ENCODE measurements at places on chromosomes 6 and 20.

- DNase-seq: peak; percentile 37
These were observed at the start of gene BFSP1 for GRCh38 chr20:17530716-17531664. TSS of gene BFSP1 (minus strand) at chr20:17531379. CDS start at chr20:17531329, 50 bp downstream.

- DNase-seq: no peak
These were observed 131.6 kb downstream of the DLL1 start for GRCh38 chr6:170159022-170159965.

DNA sequence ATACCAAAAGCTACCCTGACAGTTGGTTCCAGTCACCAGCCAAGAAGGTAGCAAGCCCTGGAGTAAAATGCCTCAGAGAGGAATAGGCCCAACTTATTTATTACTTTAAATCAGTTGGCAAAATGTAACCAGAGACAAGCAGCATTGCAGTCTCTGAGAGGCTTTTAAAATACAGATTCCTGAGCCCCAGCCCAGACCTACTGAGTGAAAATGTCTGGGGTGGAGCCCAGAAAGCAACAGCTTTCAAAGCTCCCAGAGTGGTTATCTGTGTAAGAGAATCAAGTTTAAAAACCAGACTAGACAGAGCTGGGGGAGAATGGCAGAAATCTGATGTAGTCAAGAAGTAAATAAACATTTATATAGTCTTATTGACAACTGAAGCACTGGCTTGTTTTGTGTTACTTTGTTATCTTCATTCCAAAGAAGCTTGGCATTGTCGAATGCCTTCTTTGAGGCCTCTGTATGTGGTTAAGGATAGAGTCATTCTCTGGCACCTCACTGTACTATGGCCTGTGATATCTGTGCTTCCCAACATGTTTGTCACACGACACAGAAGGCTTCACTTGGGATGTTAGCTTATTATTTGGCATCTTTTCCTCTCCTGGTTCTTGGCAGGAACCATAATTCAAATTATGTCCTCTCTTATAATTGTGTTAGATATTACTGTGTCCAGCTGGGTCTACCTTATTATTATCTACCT, 313.5 kb downstream of the SLC35F1 start:
- no peak for DNase-seq

DNA sequence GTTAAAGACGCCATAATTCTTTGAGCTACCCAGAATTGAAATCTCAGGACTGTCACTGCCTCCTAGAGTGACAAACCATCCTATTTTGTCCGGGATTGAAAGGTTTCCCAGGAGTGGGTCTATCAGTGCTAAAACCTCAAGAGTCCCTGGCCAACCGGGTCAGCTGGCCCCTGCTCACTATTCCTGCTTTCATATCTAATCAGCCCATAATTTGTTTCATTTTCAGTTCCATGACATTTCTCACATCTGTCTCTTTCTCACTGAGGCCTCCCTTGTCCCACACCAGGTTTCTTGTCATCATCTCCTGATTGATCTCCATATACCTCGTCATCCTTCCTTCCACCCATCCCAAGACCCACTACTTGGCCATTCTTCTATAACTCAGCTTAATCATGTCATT, 98.2 kb downstream of the SLC35B3 start:
- no peak for DNase-seq

- DNase-seq: peak; percentile 44
These were observed 27.6 kb upstream of the SRF start for GRCh38 chr6:43143235-43144128.

GRCh38 chr6:13030396-13030795, 297.9 kb downstream of the TBC1D7 start:
- DNase-seq: no peak

- DNase-seq: no peak
These were observed 24.6 kb upstream of the ID4 start for GRCh38 chr6:19812512-19813119.

GRCh38 chr6:96059586-96059985, 43.8 kb downstream of the FUT9 start:
- DNase-seq: no peak

GRCh38 chr6:56790414-56790813, 147.7 kb upstream of the DST start:
- no peak for DNase-seq

GRCh38 chr20:31523361-31524283, 9.4 kb downstream of the HM13 start:
- DNase-seq: no peak

GRCh38 chr20:46148313-46149208, 30.4 kb downstream of the CD40 start:
- DNase-seq: no peak

DNA sequence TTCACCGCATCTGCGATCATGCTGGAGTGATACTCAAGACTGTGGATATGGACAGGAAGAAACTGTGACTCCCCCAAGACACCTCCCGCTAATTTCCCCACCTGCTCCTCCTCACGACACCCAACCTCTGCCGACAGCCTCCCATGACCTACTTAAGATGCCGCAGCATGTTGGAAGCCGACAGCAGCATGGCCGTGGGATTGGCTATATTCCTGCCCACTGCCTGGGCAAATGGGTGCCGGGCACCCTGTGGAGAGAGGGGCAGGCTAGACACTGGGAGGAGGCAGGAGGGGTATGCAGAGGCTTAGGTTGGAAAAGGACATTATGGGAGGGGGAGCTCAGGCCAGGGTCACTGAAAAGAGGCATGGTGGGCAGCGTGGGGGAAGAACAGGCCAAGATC, 4.5 kb downstream of the IDH3B start:
- no peak for DNase-seq

DNA sequence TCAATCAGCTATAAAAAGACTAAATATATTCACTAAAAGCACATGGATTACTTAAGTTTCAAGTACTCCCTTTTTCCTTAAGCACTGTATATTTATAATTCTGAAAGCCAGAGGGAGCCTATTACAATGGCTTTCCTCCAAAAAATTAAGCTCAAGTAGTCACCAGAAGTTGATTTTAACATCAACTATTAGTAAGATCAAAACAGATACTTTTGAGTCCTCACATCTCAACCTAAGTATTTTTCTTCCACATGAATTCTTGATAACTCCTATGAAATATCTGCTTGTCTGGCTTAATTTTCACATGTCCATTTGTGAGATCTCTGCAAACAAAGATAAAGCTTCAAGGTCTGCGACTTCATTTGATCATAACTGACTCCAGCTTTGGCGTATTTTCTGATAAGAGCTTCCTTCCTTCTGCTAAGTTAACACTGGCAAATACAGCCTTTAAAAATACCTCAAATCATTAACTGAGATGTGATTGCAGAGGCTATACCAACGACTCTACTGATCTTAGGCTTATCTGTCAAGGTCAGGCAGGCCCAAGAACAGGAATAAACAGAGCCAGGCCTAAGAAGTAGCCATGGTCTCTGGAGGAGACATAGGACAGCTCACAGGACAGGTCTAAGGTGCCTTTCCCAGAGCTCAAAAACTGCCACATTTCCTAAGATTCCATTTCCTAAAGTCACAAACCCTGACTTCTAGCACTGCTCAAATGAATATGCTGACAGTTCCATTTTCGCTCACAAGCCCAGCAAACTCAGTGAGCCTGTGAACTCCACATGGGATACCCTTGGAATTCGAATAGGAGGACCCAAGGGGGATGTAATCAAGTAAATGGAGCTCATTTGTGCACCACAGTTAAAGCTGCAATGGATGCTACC, 10.0 kb downstream of the SNX5 start:
- no peak for DNase-seq

GRCh38 chr6:22545051-22545450, 24.3 kb upstream of the HDGFL1 start:
- DNase-seq: no peak

DNA sequence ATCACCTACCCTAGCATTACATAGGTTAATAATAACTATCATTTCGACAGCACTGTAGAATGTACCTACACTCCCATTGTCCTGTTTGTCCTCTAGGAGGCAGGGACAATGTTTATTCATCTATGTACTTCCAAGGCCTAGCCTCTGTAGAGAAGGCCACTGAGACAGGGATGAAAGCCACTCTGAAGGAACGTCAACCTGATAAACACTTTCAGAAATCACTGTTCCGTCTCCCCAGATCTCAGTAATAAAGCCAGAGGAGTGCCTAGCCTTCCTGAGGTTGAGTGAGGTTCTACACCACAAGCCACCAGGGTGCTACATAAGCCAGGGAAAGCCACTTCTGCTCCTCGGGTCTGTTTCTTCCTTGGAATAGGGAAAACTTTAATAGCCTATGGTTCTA, 44.8 kb downstream of the POPDC3 start:
- DNase-seq: no peak

DNA sequence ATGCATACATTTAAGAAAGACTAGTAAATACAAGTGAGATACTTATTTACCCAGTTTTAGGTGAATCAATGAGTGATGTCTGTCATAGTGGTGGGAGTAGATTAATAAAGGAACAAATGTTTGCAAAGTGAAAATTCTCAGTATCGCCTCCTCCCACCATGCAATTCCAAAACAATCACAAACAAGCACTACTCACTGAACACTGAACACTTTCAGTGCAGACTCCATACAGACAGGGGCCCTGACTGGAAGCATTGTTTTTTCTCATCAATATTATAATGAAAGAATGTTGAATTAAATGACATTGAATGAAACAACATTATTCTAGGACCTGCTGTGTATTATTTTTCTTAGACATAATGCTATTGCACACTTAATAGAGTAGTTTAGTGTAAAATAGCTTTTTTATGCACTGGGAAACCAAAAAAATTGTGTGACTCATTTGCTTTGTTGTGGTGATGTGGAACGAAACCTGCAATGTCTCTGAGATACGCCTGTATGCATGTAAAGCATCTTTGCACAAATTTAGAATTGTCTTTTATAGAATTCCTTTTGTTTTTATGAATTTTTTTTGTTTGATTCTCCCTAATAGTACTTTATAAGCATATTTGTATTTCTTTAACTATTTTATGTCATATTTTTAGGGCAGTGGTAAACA, 317.5 kb downstream of the UTRN start:
- no peak for DNase-seq

GRCh38 chr20:62143957-62144825, 622 bp downstream of the SS18L1 start:
- DNase-seq: no peak

DNA sequence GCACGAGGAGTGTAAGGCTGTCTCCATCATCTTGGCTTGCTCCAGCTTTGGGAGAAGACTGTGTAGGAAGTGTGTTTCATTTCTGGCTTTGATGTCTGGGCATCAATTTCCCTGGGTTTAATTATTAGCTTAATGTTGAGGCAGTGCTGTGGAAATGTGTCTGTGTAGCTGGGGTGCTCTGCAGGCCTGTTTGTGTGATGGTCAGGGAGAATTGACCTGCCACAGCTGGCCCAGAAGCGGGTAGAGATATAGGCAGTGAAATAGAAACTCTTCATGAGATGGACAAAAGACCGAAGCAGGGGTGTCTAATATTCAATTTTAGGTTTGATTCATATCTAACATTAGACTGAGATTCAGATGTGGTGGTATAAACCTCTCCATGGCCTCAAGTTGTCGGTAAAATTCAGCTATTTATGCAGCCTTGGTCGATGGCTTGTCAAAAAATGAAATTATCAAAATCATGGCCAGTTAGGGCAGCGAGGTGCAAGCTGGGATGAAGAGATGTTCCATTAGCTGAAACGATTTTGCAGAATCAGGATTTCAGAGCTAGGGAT, 95.3 kb upstream of the SNX9 start:
- DNase-seq: no peak

GRCh38 chr6:54096811-54097210, 14.4 kb upstream of the MLIP start:
- no peak for DNase-seq

- no peak for DNase-seq
These were observed 25.3 kb downstream of the NTSR1 start for GRCh38 chr20:62733891-62734290.

DNA sequence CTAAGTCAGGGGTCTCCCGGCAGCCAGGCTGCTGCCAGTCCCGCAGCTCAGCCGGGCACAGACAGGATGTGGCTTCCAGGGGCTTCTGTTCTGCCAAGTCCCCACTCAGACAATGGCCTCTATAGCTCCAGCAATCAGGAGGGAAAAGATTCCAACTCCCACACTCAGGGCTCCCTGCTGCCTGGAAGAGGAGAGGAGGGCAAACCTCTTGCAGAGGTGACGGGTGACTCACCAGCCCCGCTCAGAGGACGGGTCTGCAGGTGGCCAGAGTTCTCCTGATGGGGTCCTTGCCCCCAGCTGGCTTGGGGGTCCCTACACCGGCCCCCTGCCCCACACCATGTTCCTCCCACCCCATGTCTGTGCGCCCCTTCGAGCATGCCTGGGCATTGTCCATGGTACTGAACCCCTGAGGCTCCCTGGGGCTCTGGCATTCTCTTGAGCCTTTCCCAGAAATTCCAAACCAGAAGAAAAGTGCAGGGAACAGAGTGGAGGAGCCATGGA, 32.6 kb downstream of the NTSR1 start:
- DNase-seq: no peak

- no peak for DNase-seq
These were observed 3.3 kb downstream of the TAB2 start for GRCh38 chr6:149320796-149321195.

- DNase-seq: no peak
These were observed 72.3 kb downstream of the CEP57L1 start for GRCh38 chr6:109167562-109167961.

- no peak for DNase-seq
These were observed at the start of gene LIN28B for GRCh38 chr6:104956731-104957294. TSS of gene LIN28B (plus strand) at chr6:104957107. CDS start at chr6:104957251, 144 bp downstream.

DNA sequence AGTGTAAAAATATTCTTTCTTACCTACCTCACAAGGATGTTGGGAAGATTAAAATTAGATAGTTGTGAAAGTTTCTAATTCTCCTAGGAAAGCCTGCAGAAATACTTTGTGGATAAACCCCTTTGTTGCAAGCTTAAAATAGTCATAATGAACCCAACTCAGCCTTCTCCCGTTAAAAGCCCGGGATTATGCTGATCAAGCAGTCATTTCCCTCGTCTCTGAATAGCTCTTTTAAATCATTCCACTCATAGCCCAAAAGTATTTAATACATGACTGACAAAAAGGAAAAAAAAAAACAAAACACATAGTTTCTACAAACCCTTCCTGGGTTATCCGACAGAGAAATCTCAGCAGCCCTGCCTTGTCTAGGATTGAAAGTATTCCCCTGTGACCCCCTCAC, 10.9 kb upstream of the METTL24 start:
- no peak for DNase-seq

DNA sequence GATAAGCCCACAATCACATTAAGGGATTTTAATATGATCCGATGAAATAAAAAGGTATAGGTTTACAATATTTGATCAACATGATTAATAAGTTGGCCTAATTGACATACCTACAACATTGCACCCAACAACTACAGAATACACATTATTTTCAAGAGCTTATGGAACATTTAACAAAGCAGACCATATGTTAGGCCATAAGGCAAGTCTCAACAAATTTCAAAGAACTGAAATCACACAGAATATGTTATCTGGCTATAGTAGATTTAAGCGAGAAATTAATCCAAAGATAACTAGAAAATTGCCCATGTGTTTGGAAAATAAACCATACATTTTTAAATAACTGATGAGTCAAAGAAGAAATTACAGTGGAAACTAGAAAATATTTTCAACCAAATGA, 126.0 kb upstream of the KCNG1 start:
- no peak for DNase-seq

All from stimulated activated CD4-positive, alpha-beta T cell treated with anti-CD3 and anti-CD28 coated beads, Interleukin-2, amount 100 ng/mL, for 4 hours (primary cell).